Forelimb muscle (tissue), 1 donor: ENCODE measurements at places on chromosomes 2 and 18. TPM values are rescaled to one million over a fixed set of nuclear protein-coding genes. Genes with fewer than 3 reads are reported as not detected.

GRCh38 chr2:6449343-6449742 is 416.4 kb downstream of the CMPK2 start:
- DNase-seq: no peak

DNA sequence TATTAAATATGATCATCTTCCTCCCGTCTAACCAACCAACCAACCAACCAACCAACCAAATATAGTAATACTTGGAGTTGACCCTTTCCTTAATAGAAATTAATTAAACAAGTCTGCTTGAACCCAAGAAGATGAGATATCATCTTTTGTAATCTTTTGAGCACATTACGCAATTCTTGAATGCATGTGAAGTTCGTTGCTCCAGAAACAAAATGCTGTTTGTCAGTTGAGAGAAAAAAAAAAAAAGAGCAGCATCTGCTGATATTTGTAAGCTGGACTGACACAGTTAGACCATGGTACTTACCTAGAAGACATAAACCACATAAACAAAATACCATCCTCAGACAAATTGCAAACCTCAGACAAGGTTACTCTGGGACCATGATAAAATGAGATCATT is 9.2 kb upstream of the SERPINB2 start:
- DNase-seq: no peak

DNA sequence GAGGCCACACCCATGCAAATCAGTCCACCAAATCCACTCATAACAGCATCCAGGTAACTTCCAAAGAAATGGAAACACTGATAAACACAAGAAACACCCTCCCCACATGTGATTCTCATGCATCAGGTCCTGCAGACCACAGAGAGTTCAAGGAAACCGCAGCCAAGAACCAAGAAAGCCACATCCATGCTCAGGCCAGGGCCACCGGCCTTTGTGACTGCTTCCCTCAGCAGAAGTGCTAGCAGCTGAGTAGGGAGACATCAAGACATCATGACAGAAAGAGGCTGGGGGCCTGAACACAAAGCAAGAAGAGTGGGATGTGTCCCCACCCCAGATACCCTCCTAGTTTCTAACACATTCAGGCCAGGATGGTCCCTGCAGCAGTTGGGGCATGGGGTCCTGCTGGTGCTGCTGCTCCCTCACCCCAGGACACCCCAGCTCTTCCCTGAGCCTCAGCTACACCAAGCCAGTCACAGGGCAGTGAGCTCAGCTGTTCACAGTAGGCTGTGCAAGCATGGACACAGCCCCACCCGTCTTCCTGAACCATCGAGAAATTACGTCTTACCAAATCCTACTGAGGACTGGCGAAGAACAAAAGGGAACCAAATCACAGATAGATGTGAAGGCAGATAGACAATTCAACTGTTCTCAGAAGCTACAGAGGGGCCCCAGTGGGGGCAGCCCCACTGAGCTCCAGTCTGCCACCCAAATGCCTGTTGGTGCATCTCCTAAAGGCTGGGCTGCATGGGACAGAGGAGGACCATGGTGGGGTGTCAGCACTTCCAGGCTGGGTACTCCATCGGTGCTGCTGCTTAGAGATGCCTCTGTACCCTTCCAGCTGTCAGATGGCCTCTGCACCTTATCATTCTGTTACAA is 60.9 kb downstream of the HDAC4 start:
- DNase-seq: no peak

DNA sequence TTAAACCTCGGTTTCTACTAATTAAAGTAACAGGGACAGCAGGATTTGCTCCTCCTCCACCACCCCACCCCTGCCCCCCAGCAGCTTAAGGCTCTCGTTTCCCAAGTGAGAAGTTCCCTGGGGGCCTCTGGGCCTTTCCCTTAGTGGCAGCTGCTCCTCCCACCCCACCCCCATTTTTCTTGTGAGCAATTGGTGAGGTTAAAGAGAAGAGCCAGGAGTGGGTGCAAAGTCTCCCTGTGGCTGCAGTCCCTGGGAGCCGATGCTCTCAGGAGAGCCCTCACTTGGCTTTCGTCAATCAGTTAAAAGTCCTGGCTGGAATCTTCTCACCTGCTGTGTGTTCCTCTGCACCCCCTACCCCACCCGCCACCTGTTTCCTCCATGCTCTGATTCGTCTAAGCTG is 48.7 kb upstream of the AGAP1 start:
- no peak for DNase-seq

GRCh38 chr2:216429428-216429827 is 17.1 kb downstream of the SMARCAL1 start:
- no peak for DNase-seq

- DNase-seq: peak; percentile 65
Measured at GRCh38 chr2:46335391-46336282, 38.4 kb downstream of the EPAS1 start.

DNA sequence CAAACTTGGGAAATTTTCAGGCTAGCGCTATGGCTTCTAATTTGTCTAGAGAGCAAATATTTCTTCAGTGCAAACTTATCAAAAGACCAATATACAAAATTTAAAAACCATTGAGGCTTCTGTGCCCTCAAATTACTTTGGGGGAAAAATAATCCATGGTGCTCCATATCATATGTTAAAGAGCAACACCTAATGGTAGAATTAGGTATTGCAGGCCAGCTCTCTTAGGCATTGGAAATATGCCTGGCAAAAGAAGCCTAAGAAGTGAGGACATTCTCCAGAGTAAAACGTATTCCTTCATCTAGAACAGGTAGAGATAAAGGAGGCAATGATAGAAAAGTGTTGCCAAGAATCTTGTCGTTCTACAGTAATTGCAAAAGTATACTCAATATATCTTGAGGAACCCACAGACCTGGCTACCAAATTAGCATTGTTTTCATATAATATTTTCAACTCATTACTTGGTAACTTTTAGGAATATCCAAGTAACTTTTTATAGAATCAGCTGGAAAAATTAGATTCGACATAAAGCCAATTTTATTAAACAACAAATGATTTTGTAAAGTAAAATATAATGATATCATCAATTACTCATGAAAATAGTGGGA is 401.1 kb downstream of the BCL11A start:
- DNase-seq: no peak

DNA sequence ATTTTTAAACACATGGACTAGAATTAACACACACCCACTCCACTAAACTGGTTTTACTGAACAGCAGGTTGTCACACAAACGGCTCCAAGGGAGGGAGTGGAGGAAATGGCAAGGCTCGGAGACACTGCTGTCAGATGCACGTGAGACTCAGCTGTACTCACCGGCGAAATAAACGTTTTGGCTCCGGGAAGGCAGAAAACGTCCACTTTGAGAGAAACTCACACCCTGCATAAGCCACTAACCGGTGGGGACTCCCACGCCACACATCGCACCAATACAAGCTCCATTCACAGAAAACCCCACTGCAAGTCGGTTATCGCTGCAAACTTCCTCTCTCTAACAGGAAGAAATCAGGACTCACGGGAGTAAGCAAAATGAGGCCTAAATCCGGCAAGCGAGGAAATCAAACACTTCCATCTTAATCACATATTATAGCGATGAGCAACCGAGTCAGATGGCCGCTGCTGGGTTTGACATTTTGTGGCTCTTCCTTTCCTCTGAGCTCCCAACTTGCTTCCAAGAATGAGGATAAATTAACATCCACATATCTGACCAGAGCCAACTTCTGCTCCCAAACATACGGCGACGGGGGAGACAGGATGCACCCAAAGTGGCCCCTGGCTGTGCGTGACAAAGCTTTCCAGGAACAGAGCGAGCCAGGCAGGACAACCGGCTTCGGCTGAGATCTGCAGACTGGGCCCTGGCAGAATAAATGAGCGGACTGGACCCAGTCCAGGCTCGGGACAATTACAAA is 63.5 kb downstream of the HDAC4 start:
- DNase-seq: no peak

Gene TDRD15
- polyA plus RNA-seq: not detected

Gene EGR4
- polyA plus RNA-seq: not detected

Gene TMEM37
- polyA plus RNA-seq: 8.3 TPM
